ENCODE measurements at places on chromosomes 4 and X.

DNA sequence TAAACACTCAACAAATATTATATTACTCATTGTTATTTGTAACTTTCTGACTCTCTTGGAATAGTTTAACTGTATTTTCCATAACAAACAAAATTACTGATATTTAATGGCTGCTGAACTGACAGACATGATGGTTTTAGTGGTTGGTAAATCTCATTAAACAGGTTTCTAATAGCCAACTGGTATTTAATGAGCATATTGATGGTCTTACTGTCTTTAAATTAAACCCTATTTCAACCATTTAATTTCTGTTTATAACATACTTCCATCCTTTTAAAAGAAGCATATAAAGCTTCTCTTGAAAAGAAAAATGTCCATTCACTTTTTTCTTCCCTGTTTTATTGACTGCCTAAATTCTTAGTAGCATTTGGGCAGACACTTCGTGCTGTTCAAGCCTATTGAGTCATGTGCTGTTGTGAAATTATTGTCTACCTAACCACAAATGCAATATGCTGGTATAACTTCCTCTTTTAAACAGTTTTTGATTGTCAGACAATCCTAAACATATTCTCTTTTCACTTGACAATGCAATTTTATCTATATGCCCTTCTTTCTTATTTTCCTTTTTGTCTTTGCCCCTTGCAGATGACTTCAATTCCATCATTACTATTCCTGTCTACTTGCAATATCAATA, 163.9 kb upstream of the SLC7A11 start:
- no peak for DNase-seq

GRCh38 chr4:7197910-7198309, 5.6 kb downstream of the SORCS2 start:
- peak; percentile 68 for DNase-seq

- DNase-seq: no peak
These were observed 88.0 kb downstream of the CORIN start for GRCh38 chr4:47749858-47750257.

DNA sequence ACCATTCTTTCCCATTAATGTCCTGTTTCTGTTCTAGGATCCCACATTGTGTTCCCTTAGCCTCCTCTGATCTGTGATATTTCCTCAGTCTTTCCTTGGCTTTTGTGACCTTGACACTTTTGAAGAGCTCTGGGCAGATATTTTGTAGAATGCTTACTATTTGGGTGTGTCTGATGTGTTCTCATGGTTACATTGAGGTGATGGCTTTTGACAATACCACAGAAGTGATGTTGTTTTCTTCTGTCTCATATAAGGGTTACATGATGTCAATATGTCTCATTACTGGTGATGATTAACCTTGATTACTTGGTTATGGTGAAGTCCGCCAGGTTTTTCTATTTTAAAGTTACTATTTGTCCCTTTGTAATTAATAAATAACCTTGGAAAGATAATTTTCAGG, 183.7 kb downstream of the SOWAHB start:
- DNase-seq: no peak

DNA sequence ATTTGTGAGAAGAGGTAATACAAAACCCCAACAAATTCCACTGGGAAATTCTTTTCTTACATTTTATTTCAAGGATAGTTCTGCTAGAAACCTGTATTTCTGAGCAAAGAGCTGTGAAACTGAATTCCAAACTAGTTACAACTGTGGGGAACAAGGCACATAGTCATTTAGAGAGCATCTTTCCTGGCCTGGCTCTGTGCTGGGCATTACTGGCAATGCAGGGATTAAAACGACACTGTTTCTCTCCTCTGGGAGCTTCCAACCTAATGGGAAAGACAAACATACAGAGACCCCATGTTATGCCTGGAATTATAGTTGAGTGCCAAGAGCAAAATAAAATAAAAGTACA, 36.5 kb downstream of the SUPT20HL1 start:
- peak; percentile 11 for DNase-seq

GRCh38 chr4:10781805-10782204, 97.2 kb upstream of the CLNK start:
- no peak for DNase-seq

DNA sequence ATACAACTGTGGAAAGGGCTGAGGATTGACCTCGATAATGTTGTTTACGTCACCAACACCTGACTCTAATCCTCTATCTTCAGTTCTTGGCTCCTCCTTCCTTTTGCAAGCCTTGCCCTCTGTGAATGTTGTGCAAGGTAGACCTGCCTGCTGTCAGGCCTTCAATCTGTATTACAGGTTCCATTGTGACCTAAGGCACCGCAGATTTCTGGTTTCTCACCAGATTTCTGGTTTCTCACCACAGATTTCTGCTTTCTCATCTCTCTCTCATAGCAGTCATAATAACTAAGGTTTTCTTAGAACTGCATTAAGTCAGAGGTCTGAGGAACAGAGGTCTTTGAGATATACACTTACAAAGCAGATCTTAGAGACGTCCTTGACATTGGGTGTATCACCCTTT, 51.5 kb upstream of the ETNPPL start:
- no peak for DNase-seq

DNA sequence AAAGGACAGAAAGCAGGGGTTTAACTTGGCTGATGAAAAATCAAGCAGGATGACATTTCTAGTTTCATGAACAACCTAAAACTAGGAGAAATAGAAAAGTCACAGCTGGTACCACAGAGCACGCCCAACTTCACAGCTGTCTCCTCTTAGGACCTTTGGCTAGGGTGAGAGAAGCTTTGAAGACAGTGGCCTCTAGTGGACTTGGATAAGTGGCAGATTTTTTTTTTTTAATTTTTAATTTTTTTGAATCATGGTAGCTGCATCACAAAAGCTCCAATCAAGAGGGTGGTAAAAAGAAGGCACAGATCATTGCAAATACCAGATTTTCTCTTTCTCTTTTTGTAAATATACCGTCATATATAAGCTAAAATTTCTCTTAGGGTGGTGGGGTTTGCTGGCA, 20.2 kb upstream of the MAP3K15 start:
- DNase-seq: peak; percentile 28

GRCh38 chr4:126766241-126766640, 866.5 kb upstream of the INTU start:
- no peak for DNase-seq

DNA sequence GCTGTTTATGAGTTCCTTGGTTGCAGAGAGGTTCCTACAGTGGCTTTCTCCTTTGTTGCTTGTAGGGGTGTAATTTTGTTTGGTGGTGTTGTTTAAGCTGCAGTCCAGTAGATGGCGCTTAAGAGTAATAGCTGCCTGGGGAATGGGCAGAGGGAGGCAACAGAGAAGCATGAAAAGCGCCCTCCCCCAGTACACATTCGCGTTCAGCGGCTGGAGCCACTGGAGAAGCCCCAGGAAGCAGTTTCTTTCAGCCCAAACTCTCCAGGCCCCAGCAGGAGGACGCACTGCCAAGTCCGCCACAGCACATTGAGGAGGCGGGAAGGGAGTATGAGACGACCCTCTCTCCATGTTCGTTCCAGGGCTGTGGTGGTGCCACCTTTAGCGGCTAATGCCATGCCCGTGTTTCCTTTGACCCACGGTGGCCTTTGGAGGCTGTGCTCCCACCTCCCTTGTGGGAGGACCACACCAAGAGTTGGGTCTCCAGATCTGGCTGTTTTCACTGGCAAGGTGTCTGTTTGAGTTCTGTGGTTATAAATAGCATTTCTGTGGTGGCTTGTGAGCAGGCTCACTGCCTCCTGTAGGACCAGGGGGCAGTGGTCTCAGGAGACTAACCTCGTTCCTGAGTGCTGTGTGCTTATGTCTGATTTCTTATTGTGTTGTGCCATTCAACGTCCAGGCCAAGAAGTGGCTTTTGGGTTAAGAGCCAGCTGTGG, 252.3 kb downstream of the ARHGAP10 start:
- peak; percentile 60 for DNase-seq

DNA sequence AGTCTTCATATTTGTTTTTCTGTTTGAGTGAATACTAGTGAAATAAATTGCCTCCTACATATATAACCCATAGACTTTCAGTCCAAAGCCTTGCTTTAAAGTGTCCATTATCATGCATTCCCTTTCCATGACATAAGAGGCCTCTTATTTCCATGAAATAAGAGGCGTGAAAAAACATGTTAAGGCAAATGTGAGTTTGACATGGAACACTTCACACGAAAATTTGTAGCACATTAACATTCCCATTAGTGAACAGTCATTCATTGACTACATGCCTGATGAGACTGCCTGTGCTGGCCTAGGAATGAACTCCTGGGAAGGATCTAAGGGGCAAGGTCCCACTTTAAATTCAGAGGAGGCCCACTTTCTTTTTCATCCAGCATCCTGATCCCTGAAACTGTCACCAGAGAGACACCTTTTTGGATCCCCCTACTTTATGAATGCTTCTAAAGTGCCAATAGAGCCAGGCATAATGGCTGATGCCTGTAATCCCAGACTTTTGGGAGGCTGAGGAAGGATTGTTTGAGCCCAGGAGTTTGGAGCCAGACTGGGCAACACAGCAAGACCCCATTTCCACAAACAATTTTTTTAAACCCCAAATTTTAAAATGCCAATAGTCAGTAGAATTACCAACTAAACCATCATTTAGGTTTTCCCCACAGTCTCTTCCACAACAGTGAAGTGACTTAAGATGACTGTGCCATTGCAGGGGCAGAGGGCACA, 6.7 kb downstream of the RTL8B start:
- DNase-seq: no peak

DNA sequence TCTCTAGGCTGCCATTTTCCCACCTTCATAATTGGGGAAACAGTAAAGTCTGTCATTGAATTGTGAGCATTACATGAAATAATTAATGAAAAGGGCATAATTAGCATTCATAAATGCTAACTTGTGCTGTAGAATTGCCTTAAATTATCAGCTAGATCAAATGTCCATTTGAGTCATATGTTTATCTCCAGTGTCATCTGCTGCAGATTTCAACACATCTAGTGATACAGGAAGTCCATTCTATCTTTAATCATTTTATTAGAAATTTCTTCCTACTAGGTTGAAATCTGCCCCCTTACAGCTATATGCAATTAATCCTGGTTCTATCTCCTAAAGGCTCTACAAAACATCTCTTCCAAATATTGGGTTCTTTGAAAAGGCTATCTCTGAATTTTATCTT, 240.3 kb upstream of the GALNT7 start:
- DNase-seq: no peak

DNA sequence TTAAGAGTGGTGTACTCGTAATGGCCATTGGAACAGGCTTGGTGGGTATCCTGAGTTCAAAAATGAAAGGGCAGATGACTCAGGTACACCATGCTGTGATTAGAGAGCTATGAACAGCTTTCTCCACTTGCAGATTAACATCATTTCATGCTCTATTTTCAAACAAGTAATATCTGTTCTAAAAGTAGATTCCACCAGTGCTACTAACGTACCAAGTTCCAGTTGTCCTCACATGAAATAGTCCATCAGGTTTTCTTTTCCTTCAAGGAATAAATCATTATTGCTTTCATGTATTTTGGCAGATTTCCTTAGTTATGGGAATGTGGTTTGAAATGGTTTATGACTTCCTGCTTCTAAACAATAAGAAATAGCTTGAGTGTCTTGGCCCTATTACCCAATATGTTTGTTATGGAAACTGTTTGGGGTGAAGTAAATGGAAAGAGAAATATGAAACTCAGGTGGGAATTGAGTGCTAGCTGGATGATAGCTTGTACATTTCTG, 49.9 kb downstream of the PCDH7 start:
- DNase-seq: peak; percentile 47

Data from eye (tissue), 1 donor.